ENCODE measurements at places on chromosomes 12 and 14.

- DNase-seq: no peak
These were observed 48.2 kb downstream of the SETD3 start for GRCh38 chr14:99432485-99432884.

GRCh38 chr14:60250257-60251035 lies 1.4 kb downstream of the PPM1A start:
- peak; percentile 15 for DNase-seq

DNA sequence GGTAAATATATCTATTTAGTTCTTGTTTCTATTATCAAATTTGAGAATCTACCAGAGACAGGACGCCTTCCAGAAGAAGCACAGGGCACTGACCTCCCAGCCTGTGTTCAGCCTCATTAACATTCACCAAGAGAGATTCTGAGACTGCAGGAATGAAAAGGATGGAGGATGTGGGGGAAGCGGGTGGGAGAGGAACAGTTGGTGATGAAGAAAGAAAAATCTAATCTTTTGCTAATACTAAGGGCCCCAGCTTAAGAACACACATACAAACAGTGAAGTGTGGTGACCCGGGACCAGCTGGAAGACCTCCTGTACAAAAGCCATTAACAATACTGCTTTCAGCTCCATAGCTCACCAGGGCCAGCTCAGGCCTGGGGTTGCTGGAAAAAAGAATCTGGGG lies 160.5 kb downstream of the NUAK1 start:
- DNase-seq: no peak

- no peak for DNase-seq
These were observed 54.9 kb downstream of the ATF7 start for GRCh38 chr12:53571295-53571694.

- DNase-seq: peak; percentile 48
These were observed 99.8 kb downstream of the BORCS5 start for GRCh38 chr12:12456637-12457036.

- DNase-seq: peak; percentile 81
These were observed 18.8 kb upstream of the GAS2L3 start for GRCh38 chr12:100554608-100555077.

DNA sequence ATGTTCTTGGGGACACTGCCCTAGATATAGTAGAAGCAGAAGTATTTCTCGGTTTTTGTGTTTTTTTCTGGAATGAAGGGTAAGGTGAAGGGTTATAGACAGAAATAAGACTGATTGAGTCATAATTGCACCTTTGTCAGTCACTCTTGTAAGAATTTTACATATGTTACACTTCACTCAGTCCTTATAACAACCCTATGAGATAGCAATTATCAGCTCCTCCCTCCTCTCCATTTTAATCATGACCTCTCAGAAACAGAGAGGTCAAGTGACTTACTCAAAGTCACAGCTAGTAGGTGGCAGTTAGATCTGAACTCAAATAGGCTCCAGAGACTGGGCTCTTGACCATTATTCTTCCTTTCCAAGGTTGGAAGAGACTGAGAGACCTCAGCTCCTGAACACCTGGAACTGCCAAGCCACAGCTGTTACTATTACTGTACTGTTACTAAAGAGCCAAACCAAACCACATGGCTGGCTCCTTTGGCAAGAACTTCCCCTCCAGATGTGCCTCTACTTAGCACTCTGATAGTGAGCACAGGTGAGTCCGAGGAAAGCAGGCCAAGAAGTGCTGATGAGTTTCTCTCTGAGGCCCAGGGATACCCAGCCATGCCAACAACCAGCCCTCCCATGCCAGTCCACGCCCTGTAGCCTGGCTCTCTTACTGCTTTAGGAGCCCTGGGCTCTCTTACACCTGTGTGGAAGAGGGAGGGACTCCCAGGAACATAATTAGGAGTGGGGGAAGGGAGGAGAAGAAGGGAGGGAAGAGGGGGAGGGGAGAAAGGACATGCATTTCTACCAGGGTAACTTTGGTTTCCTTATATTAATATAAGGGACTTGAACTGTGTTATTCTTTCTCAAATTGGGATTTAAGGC lies 121.3 kb downstream of the CRADD start:
- DNase-seq: no peak

- no peak for DNase-seq
These were observed 26.4 kb downstream of the DEGS2 start for GRCh38 chr14:100132903-100133510.

DNA sequence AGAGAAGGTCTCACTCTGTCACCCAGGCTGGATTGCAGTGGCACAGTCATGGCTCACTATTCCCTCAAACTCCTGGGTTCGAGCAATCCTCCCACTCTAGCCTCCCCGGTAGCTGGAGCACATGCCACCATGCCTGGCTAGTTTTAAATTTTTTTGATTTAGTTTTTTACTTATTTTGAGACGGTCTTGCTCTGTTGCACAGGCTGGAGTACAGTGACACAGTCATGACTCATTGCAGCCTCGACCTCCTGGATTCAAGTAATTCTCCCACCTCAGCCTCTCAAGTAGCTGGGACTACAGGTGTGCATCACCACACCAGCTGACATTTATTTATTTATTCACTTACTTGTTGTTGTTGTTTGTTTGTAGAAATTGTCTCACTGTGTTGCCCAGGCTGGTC lies 22.2 kb upstream of the DIP2B start:
- no peak for DNase-seq

- DNase-seq: peak; percentile 45
These were observed 25.7 kb downstream of the TBC1D15 start for GRCh38 chr12:71865166-71865713.

DNA sequence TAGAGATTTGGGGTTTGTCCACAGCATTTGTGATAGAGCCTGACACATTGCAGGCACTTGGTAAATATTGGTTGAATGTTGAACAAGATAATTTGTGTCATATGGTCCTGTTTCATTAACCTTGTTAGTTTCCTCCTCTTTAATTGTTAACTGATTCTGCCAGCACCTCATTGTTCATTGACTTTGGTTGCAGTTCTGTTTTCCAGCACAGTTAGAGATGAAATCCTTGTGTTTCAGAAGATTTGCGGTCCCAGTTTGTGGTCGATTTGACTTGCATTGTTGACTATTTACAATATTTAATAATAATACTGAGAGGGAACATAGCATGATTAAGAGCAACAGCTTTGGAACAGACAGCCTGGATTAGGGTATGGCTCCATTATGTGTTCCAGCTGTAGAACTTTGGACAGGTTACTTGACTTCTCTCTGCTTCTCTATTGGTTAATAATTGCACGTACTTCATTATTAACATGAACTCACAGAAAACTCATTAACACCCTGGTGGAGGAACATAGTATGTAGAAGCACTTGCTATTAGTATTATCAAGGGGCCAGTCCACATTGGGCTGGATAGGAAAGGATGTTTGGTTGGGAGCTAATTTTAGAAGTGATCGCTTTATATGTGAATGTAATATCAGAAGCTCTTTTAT lies 8.7 kb downstream of the DRAM1 start:
- DNase-seq: no peak

DNA sequence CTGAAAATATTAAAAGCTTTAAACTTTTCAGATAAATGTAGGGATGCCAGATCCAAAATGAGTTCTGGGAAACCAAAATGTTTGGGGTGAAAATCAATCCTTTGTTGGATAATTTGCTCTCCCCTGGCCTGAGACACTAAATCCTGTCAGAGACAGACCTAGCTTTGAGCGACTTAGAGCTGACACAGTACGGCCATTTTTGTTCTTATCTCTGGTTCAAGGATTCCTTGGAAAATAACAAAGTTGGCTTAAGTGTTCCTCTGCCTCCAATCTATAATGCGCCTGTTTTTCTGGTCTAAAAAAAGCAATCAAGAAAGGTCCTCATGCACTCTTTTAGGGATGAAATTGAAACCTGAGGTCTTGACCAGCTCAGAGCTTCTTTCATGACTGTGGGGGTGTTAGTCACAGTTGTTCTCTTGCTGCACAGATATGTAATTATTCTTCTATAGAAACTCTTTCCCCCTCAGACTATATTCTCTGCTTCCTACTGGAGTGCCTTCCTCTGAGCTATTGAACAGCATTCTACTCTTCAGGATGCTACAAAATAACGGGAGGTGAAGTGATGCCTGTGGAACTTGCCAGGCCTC lies 52.3 kb upstream of the EGLN3 start:
- no peak for DNase-seq

GRCh38 chr14:96089401-96089800 lies 50.2 kb downstream of the C14orf132 start:
- DNase-seq: no peak

DNA sequence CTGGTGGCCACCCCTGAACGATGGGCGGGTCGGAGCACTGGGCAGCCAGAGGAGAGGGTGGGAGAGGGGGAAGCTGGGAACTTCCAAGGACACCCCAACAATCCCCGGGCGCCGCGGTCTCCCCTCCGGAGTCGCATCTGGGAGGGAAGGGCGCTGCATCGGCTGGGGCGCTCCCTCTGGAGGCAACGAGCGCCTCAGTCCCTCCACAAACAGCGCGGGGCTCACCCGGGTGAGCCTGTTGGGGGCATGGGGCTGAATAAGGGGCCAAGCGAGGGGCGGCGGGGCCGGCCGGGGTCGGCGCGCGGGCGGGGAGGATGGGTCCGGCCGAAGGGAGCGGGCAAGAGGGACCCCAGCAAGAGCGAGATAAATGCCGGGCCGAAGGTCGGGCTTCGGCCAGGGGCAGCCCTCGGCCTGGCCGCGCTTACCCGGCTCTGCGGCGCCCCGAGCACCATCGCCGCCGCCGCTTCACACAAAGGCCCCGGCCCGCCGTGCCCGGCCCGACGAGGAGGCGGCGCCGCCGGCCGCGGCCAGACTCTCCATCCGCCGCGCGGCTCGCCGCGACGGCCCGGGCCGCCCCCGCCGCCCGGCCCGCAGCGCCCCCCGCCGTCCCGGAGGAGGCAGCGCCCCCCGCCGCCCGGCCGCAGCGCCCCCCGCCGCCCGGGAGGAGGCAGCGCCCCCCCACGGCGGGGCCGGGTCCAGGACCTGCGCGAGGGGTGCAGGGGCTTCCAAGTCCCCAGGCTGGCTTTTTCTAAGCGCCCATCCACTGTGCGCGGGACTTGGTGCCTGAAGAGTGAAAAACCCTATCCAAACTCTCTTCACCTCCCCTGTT lies at the start of gene ZBTB39:
Gene ZBTB39 (minus strand): TSS at position 567 of the 829 bp plus-strand sequence. CDS start 1,629 bp downstream, outside the sequence.
- peak; percentile 80 for DNase-seq

- no peak for DNase-seq
These were observed 120.3 kb upstream of the PLEKHG7 start for GRCh38 chr12:92582475-92582874.
